ENCODE measurements at places on chromosomes 12 and 14.

- no peak for DNase-seq
These were observed 44.3 kb downstream of the ATP23 start for GRCh38 chr12:57985685-57986084.

DNA sequence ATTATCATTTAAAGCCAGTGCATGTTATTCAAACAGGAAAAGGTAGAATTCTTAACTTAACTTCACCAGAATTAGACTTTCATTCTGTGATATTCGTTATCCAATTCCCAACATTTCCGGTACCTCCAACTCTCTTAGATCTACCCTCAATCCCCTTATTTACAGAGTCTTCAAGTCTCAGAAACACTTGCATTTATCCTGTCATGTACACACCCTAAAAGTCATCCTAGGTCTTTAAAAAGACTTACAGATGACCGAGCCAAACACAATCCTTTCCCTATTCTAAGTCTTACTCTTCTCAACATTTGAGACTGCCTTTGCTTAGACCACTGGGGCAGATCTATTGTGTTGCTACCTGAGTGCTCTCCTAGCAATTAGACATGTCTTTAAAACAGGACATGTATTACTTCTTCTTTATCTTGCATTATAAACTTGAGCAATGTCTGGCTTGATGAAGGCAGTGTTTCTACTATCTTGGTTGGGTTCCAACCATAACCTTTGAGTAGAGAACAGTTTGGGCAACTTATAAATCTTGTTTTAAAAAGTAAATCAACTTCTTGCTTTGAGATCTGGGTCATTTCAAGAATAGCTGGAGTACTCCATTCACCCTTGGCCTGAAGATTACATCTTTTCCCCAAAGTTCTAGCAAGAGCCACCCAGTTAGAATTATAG is 140.6 kb upstream of the PLEKHG7 start:
- DNase-seq: no peak

DNA sequence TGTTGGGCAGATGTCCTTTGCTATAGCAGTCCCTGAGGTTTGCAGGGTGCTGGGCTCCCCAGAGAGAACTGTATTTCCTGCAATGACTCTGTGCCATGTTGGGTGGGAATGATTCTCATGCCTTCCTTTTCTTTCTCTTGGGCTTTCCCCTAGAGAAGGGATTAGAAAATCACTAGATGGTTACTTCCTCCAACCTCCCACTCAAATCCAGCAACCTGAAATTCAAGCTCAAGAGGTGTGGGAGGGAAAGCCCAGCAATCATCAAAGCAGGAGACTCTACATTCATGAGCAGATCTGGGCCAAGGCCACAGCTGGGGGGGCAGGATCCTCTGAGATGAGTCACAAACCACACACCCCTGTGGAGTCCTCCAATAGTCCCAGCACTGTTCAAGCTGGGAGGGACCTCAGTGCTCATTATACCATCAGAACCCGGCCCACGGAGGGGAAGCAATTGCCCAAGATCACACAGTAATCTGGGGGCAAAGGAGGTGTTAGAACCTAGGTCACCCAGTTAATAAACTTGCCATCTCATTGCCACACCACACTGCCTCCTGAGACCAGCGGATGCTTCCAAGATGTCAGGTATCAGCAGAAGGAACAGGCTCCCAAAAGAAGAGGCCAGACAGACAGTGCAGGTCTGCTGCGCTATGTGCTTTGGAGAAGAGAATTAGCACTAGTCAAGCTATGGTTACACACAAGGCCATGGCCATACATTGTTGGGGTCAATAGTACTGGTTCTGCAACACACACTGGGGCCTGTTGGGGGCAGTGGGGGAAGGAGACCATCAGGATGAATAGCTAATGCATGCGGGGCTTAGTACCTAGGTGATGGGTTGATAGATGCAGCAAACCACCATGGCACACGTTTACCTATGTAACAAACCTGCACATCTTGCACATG is 65.7 kb downstream of the TTC9 start:
- DNase-seq: no peak

DNA sequence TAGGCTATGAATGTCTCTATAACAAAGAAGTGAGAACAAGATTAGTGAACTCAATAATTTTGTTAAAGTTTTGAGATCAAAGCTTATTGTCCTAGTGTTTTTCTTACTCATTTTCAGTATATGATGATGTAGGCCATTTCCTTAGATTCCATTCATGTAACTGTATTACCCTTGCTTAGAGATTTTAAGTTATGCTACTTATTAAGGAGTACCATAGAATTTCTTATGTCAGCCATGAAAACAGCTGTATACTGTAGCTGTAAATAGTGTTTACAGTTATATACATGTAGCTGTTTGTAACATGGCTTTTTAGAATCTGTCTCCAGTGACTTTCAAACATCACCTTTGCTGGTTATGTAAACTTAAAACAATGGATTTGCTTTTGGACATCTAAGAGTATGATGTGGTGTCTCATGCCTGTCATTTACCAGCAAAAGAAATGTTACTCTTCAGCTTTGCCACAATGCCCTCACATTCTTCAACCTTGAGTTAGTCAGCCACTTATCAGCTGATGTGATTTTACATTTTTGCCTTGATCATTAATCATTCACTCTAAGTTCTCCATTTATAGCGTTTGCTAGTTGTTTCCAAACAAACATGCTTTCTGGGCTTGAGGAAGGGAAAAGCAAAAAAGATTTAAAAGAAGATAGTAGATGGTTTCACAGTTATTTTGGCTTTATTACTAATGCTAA is 55.5 kb downstream of the SLC16A7 start:
- no peak for DNase-seq

DNA sequence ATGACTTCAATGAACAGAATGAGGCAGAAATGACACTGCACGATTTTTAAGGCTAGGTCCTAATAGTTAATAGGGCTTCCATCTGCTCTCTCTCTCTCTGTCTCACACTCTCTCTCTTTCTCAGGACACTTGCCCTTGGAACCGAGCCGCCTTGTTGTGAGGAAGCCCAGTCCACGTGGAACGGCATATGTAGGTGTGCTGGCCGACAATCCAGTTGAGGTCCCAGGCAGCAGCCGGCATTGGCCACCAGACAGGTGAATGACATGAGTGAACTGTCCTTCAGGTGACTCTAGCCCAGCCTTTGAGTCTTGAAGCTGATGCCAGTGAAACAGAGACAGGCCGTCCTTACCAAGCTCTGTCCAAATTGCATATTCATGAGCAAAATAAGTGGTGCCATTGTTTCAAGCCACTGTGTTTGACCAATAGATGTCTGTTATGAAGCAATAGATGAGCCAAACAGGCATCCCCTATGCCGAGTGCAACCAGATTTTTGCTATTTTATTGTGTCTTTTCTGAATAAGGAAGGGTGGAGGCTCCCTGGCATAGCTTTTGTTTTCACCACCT is 217.5 kb upstream of the LHX5 start:
- DNase-seq: no peak

DNA sequence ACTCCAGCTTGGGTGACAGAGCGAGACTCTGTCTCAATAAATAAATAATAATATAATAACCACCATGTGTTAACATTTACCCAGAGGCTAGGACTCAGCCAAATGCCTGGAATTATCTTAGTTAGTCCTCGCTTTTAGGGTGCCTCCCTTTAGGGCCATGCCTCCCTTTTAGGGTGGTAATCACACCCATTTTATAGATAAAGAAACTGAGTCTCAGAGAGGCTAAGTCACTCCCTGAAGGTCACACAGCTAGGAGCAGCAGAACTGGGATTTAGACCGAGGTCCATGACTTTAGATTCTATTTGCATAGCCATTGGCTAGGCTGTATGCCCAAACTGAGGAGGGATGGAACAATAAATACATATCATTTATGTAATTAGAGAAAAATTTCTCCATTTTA is 11.4 kb downstream of the TESC start:
- peak; percentile 71 for DNase-seq

GRCh38 chr12:89949457-89950195 is 241.0 kb upstream of the ATP2B1 start:
- no peak for DNase-seq

DNA sequence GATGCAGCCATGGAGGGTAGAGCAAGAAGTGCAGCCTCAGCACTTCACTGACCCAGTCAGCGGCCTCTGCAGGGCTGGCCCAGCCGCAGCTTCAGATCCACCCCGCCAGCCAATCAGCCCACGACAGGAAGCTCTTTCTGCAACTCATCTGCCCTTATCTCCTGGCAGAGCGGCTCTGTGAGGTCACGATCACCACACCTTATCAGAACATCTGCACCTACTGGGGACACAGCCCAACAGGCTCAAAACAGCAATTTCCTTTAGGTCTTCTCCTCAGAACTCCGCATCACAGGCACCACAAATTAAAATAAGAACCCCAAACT is 287.3 kb downstream of the BCL11B start:
- DNase-seq: peak; percentile 21

- no peak for DNase-seq
These were observed 27.1 kb downstream of the DAD1 start for GRCh38 chr14:22561661-22562579.

- no peak for DNase-seq
These were observed 66.0 kb upstream of the RIN3 start for GRCh38 chr14:92447416-92448197.

- DNase-seq: no peak
These were observed 57.9 kb upstream of the CCDC91 start for GRCh38 chr12:28132398-28132797.

- DNase-seq: no peak
These were observed 6.3 kb downstream of the NUAK1 start for GRCh38 chr12:106132175-106133135.

- no peak for DNase-seq
These were observed 1.4 kb upstream of the KCNK13 start for GRCh38 chr14:90060312-90060964.

DNA sequence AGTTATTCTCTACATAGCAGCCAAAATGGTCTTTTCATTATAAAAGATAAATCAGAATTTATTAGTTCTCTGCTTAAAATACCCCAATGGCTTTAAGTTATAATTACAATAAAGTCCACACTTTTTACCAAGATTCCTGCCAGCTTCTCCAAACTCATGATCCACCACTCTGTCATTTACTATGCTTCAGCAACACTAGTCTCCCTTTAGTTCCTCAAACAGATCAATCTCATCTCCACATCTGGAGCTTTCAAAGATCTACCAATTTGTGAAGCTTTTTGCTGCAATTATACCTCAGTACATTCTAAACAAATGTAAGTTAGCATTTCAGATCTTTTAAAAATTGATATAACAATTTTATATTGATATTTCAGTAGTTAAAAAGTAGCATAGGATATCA is 24.9 kb downstream of the CATSPERB start:
- DNase-seq: no peak

- no peak for DNase-seq
These were observed 40.3 kb upstream of the STXBP6 start for GRCh38 chr14:25090256-25090655.

DNA sequence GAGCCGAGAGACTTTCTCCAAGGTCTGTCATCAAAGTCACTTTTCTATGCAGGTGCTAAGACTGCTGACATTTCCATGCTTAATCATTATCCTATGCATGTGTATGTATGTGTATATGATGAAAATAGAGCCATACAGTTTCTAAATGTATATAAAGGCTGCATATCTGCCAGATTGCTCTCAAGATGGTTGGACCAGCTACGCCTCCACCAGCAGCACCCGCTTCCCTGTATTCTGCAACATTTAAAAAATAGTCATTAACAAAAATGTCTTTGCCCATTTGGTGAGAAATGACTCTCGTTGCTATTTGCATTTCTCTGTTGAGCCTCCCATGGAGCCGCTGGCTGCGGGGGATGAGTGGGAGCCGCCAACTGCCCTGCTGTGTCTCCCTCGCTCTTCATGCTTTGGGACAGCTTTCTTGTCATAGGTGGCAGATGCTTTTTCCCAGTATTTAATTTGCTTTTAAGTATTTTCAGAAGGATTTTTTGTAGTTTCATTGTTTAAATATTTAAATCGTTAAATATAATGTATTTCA is 54.7 kb downstream of the DYNC1H1 start:
- DNase-seq: no peak

DNA sequence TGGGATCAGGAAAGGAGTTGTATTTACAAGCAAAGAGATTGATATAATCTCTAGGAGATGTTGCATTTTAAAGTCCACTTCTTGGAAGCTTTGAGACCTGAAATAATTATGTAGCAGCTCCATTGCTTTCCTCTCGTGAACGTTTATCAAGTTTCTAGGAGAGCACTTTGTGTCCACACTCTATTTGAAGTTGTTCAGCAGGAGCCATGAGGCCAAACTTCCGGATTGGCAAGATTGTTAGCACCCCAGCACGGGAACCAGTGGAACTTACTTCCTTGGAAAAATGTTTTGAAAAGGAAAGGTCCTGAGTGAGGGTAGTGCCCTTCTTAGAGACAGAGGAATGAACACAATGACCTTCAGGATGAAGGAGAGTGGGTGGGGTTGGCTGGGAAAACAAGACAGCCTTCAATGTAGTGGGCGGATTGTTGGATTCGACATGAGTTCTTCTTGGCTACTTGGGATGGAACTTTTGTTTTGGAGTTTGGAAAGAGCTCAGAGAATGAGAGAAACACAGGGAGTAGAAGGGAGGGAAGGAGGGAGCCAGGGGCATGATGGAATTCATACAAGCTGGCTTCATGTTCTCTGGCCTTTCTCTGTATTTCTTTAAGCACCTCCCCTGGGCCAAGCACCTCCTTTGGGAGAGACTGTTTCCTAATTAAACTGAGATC is 23.8 kb upstream of the CISTR start:
- no peak for DNase-seq

DNA sequence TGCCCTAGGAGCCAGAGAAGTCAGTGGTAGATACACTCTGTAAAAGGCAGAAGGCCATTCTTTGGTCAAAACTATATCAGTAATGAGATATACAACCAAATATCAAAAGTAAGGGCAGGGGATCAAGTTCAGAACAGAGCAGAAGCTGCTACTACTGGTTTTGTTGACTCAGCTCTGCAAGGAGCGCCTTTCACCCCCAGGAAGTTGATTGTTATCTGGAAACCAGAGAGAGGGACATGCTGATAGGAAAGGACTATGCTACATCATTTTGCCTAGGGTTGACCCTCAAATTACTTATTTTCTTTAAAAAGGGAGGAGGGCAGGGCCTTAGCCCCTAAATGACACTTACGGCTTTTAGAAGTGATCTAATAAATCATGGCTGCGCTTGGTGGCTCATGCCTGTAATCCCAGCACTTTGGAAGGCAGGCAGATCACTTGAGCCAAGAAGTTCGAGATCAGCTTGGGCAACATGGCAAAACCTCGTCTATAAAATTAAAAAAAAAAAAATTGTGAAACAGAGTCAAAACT is 194.0 kb downstream of the KLHL28 start:
- no peak for DNase-seq

GRCh38 chr14:85663256-85663655 is 133.3 kb downstream of the FLRT2 start:
- DNase-seq: no peak

GRCh38 chr12:112837629-112838197 is 46.2 kb downstream of the RPH3A start:
- no peak for DNase-seq
